Kidney epithelial cell (primary cell): ENCODE measurements at places on chromosomes 7 and 10. TPM values are rescaled to one million over a fixed set of nuclear protein-coding genes. Genes with fewer than 3 reads are reported as not detected.

The CPA2 gene
- total RNA-seq, result not detected in 2 replicates

The PDCD11 gene
- total RNA-seq, result 49.2 and 53.0 TPM in 2 replicates

The IGFBP3 gene
- total RNA-seq, result 152 and 162 TPM in 2 replicates

The STYXL1 gene
- 58.1 and 71.7 TPM in 2 replicates for total RNA-seq

The GDF2 gene
- not detected in 2 replicates for total RNA-seq

The UPK3B gene
- total RNA-seq, result not detected in 2 replicates

The RHEB gene
- total RNA-seq, result 99.7 and 139 TPM in 2 replicates

The NUDT13 gene
- 1.8 and 1.9 TPM in 2 replicates for total RNA-seq

The GRID2IP gene
- total RNA-seq, result 0.13 TPM in 1 of 2 replicates, not detected in the other

The H2BK1 gene
- total RNA-seq, result not detected in 2 replicates

The TMEM139 gene
- 11.9 and 20.5 TPM in 2 replicates for total RNA-seq

The SHH gene
- total RNA-seq, result 2.8 and 4.5 TPM in 2 replicates

The CLCN1 gene
- total RNA-seq, result not detected in 2 replicates

The RPA3 gene
- total RNA-seq, result 21.2 and 22.2 TPM in 2 replicates

The C10orf120 gene
- not detected in 2 replicates for total RNA-seq

The SLC16A9 gene
- 10.0 and 10.4 TPM in 2 replicates for total RNA-seq

The CLRN3 gene
- not detected in 2 replicates for total RNA-seq

The IL2RA gene
- 0.34 TPM in 1 of 2 replicates, not detected in the other for total RNA-seq

The GALNT11 gene
- total RNA-seq, result 29.2 and 36.0 TPM in 2 replicates

The CELF2 gene
- total RNA-seq, result 15.2 and 16.9 TPM in 2 replicates

The HYAL4 gene
- total RNA-seq, result not detected in 2 replicates

The EPHB6 gene
- 3.3 and 7.7 TPM in 2 replicates for total RNA-seq

The FKBP6 gene
- not detected in 2 replicates for total RNA-seq

The AFAP1L2 gene
- 8.1 and 10.2 TPM in 2 replicates for total RNA-seq
